Aorta (tissue), 5 donors: ENCODE measurements at places on chromosomes 4 and X. TPM values are rescaled to one million over a fixed set of nuclear protein-coding genes. Genes with fewer than 3 reads are reported as not detected.

DNA sequence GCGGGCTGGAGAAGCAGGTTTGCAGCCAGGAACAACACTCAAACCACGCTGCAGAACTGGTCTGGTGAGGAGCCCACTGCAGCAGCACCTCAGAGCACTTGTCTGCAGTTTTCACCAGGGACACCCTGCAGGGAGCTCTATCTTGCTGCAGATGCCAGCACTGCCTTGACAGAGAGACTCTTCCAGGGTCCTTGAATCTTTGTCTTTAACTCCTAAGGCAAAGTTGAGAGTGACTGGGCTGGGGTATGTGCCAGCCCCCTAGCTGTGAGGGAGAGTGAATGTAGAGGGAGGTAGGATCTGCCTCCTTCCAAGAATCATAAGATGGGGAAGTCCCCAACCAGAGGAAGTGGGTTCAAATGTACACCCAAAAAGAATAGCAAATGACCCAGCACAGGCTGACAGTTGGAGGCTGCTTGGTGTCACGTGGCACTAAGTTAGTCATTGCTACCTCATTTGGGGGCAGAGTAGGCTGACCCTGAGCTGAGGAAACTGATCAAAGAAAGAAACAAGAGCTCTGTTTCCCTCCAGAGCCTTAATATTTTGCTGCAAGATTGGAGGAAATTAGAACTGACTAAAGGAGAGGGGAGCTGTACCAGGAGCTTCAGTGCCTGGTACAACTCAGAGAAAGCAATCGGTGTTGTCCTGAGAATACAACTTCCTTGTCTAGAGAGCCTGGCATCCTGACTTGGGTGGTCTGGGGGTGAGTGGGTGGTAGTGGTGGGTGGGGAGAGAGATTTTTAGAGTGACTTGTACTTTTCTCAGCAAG lies 28.2 kb upstream of the HUWE1 start:
- H3K27ac ChIP-seq = no peak overlapping the region
- no peaks in the 10 kb centered on the region for H3K27me3 ChIP-seq
- no peaks in the 10 kb centered on the region for H3K36me3 ChIP-seq
- no peaks in the 10 kb centered on the region for H3K4me1 ChIP-seq

GRCh38 chr4:64584981-64585557 lies 175.8 kb upstream of the TECRL start:
- no peak overlapping the region for H3K4me3 ChIP-seq
- H3K4me1 ChIP-seq = no peaks in the 10 kb centered on the region
- no peaks in the 10 kb centered on the region for H3K36me3 ChIP-seq
- no peak overlapping the region for H3K27ac ChIP-seq
- H3K27me3 ChIP-seq = no peaks in the 10 kb centered on the region
- no peak for DNase-seq

The RTL9 gene
- total RNA-seq = 0.09 TPM

The ITGB1BP2 gene
- total RNA-seq = 12.6 TPM

DNA sequence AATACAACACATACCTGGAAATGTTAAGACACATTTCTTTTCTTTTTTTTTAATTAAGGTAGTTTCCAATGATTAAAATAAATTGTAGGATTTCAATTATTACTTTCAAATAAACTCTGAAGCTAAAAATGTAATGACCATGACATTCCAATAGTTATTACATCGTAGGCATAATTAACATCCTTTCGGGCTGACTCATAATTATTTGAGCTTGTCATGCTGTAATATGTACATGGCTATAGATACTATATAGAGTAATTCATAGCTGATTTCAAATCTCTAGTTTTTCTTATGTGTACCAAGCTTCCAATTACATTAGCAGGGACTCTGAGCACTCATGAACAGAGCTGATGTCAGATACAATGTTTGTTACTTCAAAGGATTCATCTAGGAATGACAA lies 125.7 kb upstream of the GABRG1 start:
- no peaks in the 10 kb centered on the region for H3K27me3 ChIP-seq
- H3K36me3 ChIP-seq = no peaks in the 10 kb centered on the region
- H3K4me1 ChIP-seq = no peaks in the 10 kb centered on the region
- H3K4me3 ChIP-seq = no peak overlapping the region

DNA sequence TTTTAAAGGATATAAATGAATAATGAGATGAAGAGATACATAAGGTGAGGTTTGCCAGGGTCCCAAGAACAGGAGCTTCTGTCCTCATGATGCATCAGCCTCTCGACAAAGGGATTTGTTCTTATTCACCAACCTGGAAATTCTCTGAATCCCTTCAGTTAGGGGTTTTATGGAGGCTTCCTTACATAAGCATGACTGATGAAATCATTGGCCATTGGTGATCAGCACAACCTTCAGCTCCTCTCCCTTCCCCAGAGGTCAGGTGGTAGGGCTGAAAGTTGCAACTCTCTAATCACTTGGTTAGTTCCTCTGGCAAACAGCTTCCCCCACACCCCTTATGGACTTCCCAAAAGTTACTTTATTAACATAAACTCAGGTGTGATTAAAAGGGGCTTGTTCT lies 222.0 kb downstream of the SPRY1 start:
- H3K27ac ChIP-seq = no peak overlapping the region
- peaks cover 1% of the 10 kb centered on the region for H3K4me1 ChIP-seq
- DNase-seq = no peak
- H3K36me3 ChIP-seq = no peaks in the 10 kb centered on the region
- no peak overlapping the region for H3K4me3 ChIP-seq

- no peak for DNase-seq
- H3K27me3 ChIP-seq = no peaks in the 10 kb centered on the region
- H3K27ac ChIP-seq = no peak overlapping the region
Measured at GRCh38 chr4:86264241-86264640, 95.6 kb downstream of the MAPK10 start.

DNA sequence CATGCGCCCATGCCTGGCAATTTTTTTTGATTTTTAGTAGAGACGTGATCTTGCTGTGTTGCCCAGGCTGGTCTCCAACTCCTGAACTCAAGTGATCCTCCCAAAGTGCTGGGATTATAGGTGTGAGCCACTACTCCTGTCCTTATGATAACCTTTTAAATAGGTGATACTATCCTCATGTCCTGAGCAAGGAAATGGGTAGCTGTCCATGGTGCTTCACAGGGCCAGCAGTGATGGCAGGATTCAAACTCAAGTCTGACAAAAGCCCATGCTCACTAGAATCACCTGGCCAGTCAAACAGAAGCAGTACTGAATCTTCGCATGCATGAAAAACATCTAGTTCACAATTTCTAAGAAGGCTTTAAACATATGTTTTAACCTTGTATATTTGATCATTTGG lies 235.1 kb downstream of the NR3C2 start:
- no peak overlapping the region for H3K27ac ChIP-seq
- no peak for DNase-seq
- H3K4me1 ChIP-seq = no peaks in the 10 kb centered on the region
